ENCODE measurements at places on chromosomes 1 and 21. TPM values are rescaled to one million over a fixed set of nuclear protein-coding genes. Genes with fewer than 3 reads are reported as not detected.

Gene SLFNL1
- 0.08 TPM for total RNA-seq

Gene CLDN19
- not detected for total RNA-seq

Gene PLD5
- not detected for total RNA-seq

Gene LCE1D
- not detected for total RNA-seq

Gene TMEM52
- 2.4 TPM for total RNA-seq

Gene ABCB10
- total RNA-seq = 37.8 TPM

Gene S100A9
- not detected for total RNA-seq

Gene ADAMTS5
- total RNA-seq = not detected

Gene SCP2
- 66.2 TPM for total RNA-seq

Gene HMCN1
- 0.02 TPM for total RNA-seq

Gene RAB3B
- total RNA-seq = 0.08 TPM

Gene ASAP3
- total RNA-seq = 1.2 TPM

Gene ITLN1
- not detected for total RNA-seq

Gene ZBTB8B
- total RNA-seq = not detected

Gene ZSWIM5
- total RNA-seq = 0.58 TPM

Gene GIPC2
- total RNA-seq = 0.14 TPM

Gene ANKRD35
- 0.64 TPM for total RNA-seq

Gene BLACAT1
- total RNA-seq = 0.12 TPM

Gene S100A1
- not detected for total RNA-seq

Gene LHX8
- total RNA-seq = not detected

Gene OR2T12
- not detected for total RNA-seq

Gene PTCH2
- total RNA-seq = 1.4 TPM

Gene RNU1-3
- 874 TPM for total RNA-seq

Gene C1orf185
- not detected for total RNA-seq

Gene PKP1
- 0.06 TPM for total RNA-seq

Gene ST6GALNAC3
- 3.5 TPM for total RNA-seq

Gene CELA3A
- not detected for total RNA-seq

Gene TAL1
- not detected for total RNA-seq

Gene SGIP1
- not detected for total RNA-seq

Gene BSND
- total RNA-seq = not detected

Gene PKN2
- total RNA-seq = 15.5 TPM

Data from activated naive CD8-positive, alpha-beta T cell treated with anti-CD3 and anti-CD28 coated beads for 36 hours (primary cell).